Activated naive CD4-positive, alpha-beta T cell (primary cell): ENCODE measurements at places on chromosomes 7 and 10.

DNA sequence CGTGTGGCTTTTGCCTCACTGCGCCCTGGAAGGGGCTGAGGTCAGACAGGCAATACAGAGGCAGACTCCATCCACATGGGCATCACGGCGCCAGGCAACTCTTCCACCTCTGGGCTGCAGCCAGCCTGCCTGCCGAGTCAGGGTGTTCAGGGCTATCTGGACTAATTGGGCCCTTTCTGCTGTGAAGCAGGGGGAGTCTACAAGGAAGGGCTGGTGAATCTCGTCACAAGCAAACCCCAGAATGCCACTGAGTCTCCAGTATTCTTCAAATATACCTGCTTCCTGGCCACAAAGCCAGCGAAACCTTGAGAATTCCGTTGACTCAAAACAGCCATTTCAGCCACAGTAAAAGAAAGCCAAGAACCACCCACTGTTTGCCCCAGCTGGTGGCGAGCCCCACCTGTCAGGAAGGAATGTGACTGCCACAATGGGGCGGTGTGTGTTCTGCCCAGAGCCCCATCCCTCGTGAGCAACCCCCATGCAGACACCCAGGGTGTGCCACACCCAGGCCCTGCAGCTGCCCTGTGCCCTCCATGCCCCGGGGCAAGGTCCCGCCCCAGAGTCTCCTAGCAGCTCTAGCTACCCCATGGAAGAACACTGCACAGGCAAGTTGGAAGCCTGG lies 117.3 kb downstream of the FAM53B start:
- DNase-seq: no peak

DNA sequence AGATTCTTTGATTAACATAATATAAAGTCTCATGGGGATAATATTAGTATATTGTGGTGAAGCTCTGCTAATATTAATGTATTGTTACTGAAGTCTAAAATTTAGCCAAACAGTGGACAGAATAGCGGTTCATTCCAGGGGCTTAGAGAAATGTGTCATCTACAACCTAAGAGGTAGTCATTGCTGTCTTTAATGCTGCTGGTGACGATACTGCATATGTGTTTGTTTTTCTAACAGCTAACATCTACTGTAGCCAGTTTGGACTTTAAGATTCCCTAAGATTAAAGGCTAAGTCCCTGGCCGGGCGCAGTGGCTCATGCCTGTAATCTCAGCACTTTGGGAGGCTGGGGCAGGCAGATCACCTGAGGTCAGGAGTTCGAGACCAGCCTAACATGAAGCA lies 102.0 kb upstream of the SAMD8 start:
- no peak for DNase-seq

- DNase-seq: no peak
Observed at GRCh38 chr10:125001313-125002046, 59.6 kb downstream of the ZRANB1 start.

GRCh38 chr7:128177768-128178550 lies 63.1 kb upstream of the LEP start:
- DNase-seq: no peak

DNA sequence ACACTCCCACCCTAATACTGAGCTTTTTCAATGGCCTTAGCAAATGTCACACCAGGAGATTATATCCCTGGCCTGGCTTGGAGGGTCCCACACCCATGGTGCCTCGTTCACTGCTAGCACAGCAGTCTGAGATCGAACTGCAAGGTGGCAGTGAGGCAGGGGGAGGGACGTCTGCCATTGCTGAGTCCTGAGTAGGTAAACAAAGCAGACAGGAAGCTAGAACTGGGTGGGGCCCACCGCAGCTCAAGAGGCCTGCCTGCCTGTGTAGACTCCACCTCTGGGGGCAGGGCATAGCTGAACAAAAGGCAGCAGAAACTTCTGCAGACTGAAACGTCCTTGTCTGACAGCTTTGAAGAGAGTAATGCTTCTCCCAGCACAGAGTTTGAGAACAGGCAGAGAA lies 338.9 kb upstream of the MBL2 start:
- no peak for DNase-seq

DNA sequence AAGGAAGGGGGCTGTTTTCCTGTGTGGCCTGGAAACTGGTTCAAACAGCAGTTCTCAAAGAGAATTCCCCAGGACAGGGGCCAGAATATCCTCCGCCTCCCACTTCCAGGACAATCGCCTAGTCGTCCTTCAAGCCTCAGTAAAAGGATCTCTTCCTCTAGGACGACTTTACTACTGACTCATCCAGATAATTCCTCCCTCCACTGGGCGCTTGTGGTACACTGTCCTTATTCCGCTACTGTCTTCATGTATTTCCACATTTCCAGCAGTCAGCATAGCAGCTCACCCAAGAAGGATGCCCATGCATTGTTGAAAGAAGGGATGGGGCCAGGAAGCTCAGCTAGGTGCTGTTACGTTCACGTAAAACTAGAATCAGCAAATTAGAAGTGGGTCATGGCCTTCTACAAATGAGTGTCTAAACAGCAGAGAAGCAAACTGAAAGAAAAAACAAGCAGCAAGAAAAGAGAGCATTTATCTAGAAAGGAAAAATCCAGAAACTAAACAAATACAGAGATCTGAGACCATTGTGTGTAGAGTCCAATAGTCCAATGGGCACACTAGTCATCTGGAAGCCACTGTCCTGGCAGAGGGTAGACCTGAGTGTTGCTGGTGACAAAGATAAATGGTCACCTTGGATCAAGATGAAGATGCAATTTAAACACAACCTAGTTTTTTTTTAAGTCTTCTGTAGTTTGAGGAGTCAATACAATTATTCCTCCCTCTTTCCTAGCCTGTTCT lies 26.3 kb downstream of the CLRN3 start:
- DNase-seq: no peak

- DNase-seq: no peak
Observed at GRCh38 chr10:3981300-3981699, 196.3 kb upstream of the KLF6 start.

- DNase-seq: no peak
Observed at GRCh38 chr7:68936471-68937035, 661.7 kb upstream of the AUTS2 start.

GRCh38 chr10:66637273-66638036 lies 288.4 kb upstream of the LRRTM3 start:
- no peak for DNase-seq

DNA sequence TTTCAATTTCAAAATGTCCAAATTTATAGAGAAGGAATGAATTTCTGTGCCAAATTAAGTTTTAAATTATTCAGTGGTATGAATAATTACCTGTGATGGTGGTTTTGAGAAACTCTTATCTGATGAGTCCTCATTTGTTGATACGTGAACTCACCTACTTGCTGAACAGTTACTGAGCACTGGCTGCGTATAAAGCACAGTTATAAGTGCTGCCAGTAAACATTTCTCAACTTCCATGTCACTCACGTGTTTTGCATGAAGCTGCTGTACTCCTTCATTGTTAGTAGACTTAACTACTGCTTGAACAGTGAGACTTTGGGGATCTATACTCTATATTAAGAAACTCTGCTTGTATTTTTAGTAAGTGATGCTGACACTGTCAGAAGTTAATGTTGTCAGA lies 269.1 kb upstream of the FZD8 start:
- no peak for DNase-seq

GRCh38 chr7:75966190-75966961 lies 28.0 kb downstream of the TMEM120A start:
- DNase-seq: no peak

GRCh38 chr7:42914421-42915045 lies 2.7 kb upstream of the C7orf25 start:
- DNase-seq: no peak

- DNase-seq: no peak
Observed at GRCh38 chr7:100444311-100445278, 8.3 kb upstream of the PPP1R35 start.

DNA sequence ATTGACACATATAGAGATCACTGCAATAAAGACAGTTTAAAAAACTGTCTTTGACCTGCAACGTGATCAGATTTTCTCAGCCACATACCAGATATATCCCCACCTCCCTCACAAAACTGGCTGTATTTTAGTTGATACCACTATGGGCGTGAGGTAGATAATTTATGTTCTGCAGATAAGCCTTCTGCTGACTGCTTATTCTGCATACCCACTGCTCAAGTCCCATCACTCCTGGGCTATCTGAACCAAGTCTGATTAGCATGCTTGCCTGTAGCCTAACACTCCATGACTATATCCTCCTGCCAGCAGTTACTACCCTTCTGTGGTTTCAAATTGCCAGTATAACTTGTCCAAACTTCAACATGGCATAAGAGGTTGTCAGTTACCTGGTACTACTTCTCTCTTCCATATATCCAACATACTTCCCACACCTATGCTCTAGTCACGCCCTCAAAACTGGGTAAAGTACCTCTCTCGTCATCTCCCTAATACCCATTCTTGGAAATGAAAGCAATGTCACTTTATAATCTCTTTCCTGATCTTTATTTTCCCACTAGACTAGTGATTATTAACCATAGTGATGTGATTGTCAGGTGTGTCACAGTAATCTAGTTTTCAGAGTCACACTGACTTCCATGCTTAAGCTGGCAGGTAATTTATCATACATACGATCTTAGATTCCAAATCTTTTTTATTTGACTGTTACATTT lies 70.7 kb downstream of the MALSU1 start:
- no peak for DNase-seq

- no peak for DNase-seq
Observed at GRCh38 chr10:117248750-117249465, 8.0 kb downstream of the SLC18A2 start.

DNA sequence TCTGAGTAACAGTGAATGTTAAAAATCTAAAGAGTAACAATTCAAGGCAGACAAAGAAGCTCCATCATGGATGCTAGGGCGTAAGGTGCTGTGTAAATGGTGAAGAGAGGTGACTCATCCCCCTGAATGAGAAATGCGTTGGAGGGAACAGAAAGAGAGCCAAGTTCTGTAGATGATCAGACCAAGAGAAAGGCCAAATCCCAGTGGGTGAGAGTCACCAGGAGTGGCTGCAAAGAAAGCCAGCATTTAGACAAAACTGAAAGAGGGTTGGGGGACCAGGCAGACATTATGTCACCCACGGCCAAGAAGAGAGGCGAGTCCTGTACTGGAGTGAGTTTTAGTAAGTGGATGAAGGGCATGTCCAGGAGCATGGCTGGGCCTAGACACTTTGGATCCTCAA lies 153.1 kb downstream of the TRIL start:
- no peak for DNase-seq

DNA sequence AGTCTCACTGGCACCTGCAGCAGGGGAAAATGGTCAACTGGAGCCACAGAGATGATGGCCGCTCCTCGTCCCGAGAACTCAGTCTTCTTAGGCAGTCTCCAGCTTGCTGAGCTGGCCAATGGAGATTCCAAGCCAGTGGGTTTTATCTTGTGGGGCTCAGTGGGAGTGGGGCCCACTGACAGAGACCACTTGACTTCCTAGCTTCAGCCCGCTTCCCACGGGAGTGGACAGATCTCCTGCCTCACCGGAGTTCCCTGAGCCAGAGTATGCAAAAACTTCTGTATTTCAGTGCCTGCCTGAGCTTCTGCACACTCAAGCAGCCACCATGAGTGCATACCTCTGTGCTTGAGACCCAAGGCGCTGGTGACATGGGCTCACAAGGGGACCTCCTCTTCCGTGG lies 105.8 kb downstream of the ZWINT start:
- DNase-seq: no peak

DNA sequence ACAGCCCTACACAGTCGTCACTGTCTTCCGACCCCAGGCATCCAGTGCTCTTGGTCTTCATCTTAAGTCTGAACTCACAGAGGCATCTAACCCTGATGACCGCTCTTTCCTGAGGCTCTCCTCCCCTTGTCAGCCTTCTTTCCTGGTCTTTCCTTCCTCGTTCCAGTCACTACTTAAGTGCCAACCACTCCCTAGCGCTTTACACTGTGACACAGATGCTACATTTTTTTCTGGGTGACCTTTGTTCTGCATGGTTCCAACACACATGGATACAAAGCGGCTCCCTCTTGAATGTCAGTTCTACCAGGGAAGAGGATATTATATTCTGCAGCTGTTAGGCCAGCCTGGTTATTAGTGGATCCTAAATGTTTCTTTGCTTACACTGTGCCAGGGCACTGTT lies 12.7 kb downstream of the YWHAG start:
- DNase-seq: no peak

GRCh38 chr10:86411852-86412560 lies 45.4 kb upstream of the GRID1 start:
- DNase-seq: no peak

GRCh38 chr7:116249969-116250553 lies 39.7 kb downstream of the TES start:
- DNase-seq: no peak

DNA sequence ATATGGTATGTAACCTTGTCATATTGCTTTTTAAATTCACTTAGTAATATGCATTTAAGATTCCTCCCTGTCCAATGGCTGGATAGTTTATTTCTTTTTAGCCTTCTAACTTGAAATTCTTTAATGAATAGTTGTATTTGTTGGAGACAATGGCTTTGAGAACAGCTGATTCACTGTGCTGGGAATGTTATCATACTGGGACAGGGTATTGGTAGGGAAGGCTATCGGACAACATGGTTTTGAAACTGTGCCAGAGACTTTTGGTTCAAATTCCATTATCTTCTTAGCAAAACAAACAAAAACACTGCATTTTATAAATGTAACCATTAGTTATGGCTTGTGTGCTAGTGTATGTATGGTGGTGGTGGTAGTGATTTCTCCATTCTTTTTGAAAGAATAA lies 517.1 kb upstream of the ANKRD30A start:
- no peak for DNase-seq

- DNase-seq: no peak
Observed at GRCh38 chr7:121390617-121391016, 5.5 kb downstream of the FAM3C start.

DNA sequence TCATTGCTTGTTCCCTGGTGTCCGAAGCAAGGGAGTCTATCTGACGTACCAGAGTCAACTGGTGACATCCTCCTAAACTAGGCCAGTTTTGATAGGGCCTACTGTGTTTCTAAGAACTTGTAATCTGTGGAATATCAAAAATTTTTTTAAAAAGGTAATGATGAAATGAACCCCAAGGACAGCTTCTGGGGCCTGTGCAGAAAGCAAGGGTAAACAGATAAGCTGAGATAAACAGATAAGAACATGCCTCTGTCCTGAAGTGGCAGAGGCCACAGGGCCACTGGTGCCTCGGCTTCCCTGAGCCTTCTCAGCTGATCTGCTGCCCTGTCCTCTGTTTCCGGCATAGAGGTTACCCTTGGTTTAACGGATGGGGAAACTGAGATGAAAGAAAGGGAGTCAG lies 8.8 kb downstream of the GRK5 start:
- DNase-seq: no peak

- DNase-seq: no peak
Observed at GRCh38 chr7:117588352-117588794, 108.5 kb downstream of the CFTR start.

GRCh38 chr7:32921896-32922295 lies 30.3 kb upstream of the KBTBD2 start:
- no peak for DNase-seq

- DNase-seq: no peak
Observed at GRCh38 chr7:67432536-67433234, 436.1 kb downstream of the TYW1 start.

- DNase-seq: no peak
Observed at GRCh38 chr7:121521711-121522400, 125.7 kb upstream of the FAM3C start.

GRCh38 chr10:132918617-132919373 lies 23.6 kb downstream of the CFAP46 start:
- DNase-seq: no peak

GRCh38 chr10:69089638-69090599 lies 2.0 kb downstream of the SRGN start:
- peak; percentile 25 for DNase-seq
